ENCODE measurements at places on chromosomes 2 and 18. TPM values are rescaled to one million over a fixed set of nuclear protein-coding genes. Genes with fewer than 3 reads are reported as not detected.

The SLC66A2 gene
- 22.6 TPM for total RNA-seq

The GAD1 gene
- total RNA-seq, result 0.35 TPM

- no peak for DNase-seq
Observed at GRCh38 chr2:220224691-220225543, 597.5 kb downstream of the SLC4A3 start.

- no peak for DNase-seq
Observed at GRCh38 chr2:42849311-42849710, 56.9 kb upstream of the HAAO start.

The PIEZO2 gene
- total RNA-seq, result 3.9 TPM

The GLB1L gene
- total RNA-seq, result 2.0 TPM

Data from pancreas (tissue), 10 donors.